ENCODE measurements at places on chromosomes 3 and 15. TPM values are rescaled to one million over a fixed set of nuclear protein-coding genes. Genes with fewer than 3 reads are reported as not detected.

The CCNB2 gene
- 42.2 TPM for total RNA-seq

The SETMAR gene
- 10.8 TPM for total RNA-seq

The CMSS1 gene
- total RNA-seq: 18.4 TPM

The ANKRD63 gene
- not detected for total RNA-seq
